ENCODE measurements at places on chromosomes 3 and 15. TPM values are rescaled to one million over a fixed set of nuclear protein-coding genes. Genes with fewer than 3 reads are reported as not detected.

Gene PEX5L
- total RNA-seq: under 0.01 TPM

Gene FOXL2NB
- total RNA-seq: under 0.01 TPM

Gene CLRN1
- not detected for total RNA-seq

Gene SLC7A14
- 1.2 TPM for total RNA-seq

Gene CACNA2D2
- total RNA-seq: not detected

Gene MOBP
- total RNA-seq: under 0.01 TPM

Gene C2CD4B
- 0.28 TPM for total RNA-seq

Gene PTPRG
- total RNA-seq: 18.6 TPM

Data from regular cardiac myocyte (primary cell).